ENCODE measurements at places on chromosomes 12 and 14. TPM values are rescaled to one million over a fixed set of nuclear protein-coding genes. Genes with fewer than 3 reads are reported as not detected.

DNA sequence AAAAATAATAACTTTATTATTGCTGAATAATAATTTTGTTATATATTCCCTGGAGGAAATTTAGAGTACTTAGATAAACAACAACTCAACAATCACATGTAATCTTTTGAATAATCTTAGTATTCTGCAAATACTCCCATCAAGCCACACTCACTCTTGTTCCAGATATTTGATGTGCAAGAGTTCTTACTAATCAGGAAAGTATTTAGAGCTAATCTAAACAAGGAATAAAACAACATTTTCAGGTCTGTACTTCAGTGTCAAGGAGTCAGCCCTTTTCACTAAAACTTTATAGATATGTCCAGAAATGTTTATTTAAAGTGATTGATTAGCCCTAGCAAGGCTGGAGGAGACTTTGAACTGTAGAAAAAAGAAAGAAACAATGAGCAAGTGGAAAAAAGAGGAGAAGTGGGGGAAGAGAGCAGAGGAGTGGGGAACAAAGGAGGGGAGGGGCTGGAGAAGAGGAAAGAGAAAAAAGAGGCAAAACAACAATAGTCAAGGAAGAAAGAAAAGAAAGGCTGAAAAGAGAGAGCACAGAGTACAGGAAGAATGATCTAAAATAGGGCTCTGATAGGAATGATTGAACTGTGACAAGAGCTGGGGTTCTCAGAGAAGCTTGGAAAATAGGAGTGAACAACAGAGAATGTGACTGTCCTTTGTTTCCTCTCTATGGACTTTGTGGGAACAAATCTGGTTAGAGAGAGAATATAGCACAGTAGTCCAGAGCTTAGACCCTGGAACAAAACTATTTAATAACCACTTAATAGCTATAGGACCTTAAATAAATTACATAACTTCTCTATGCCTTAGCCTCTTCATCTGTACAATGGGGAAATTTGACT is 238.7 kb downstream of the AKAP6 start:
- no peak for DNase-seq

- no peak for DNase-seq
These were observed 15.7 kb downstream of the SNRPF start for GRCh38 chr12:95874452-95874851.

Gene RASAL1
- total RNA-seq: not detected

- DNase-seq: no peak
These were observed 1.1 kb upstream of the BMP4 start for GRCh38 chr14:53957739-53958138.

Gene DACT1
- 3.7 TPM for total RNA-seq

DNA sequence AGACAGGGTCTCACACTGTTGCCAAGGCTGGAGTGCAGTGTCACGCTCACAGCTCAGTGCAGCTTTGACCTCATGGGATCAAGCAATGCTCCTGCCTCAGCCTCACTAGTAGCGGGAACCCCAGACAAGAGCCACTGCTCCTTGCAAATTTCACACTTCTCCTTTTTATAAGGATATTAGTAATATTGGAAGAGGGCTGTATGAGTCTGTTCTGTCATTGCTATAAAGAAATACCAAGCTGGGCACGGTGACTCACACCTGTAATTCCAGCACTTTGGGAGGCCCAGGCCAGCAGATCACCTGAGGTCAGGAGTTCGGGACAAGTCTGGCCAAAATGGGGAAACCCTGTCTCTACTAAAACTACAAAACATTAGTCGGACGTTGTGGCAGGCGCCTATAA is 12.9 kb upstream of the ORAI1 start:
- no peak for DNase-seq

GRCh38 chr12:57852620-57853500 is 6.3 kb upstream of the CTDSP2 start:
- DNase-seq: no peak

DNA sequence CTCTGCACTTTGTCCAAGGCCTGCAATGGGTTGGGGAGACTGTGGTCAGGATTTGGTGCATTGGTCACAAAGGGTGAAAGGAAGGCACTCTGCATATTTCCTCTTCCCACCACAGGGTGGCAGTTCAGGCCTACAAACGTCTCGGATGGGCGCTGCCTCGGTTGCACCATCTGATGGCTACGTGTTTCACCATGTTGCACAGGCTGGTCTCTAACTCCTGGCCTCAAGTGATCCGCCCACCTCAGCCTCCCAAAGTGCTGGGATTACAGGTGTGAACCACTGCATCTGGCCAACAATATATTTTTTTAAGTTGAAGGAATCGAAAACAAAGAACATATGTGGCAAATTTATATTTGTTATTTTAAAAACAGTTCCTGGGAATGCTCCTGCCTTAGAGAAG is 35.1 kb downstream of the TMBIM6 start:
- DNase-seq: peak; percentile 86

DNA sequence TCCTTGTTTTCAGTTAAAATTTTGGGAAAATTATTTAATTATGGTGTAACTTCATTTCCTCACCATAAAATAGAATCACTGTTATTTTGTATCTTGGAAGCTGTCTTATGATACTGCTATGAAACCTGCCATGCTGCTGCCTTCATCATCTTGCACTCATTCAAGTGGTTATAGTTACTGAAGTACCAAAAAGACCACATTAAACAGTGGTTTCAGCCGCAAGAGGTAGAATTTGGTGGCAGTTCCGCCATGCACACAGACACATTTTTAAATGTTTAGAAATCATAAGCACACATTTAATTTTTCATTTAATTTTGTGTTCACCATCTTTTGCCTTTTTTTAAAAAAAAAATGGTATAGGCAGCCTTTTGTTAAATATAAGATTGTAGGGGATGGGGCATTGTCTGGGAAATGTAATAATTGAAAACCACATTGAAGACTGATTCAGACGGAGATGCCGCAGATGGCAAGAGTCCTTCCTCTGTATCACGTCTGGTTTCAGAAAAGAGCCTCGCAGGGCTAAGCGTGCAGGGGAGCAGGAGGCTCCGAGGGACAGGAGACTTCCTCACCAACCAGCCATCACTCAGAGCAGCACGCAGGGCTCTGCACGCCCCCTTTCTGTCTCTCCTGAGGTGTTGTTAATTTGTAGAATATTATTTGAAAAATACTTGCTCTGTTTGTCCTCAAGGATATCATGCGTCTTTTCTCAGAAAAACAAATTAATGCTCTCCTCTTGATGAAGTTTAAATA is 115.2 kb upstream of the PELI2 start:
- no peak for DNase-seq

Gene CHGA
- total RNA-seq: 0.22 TPM

DNA sequence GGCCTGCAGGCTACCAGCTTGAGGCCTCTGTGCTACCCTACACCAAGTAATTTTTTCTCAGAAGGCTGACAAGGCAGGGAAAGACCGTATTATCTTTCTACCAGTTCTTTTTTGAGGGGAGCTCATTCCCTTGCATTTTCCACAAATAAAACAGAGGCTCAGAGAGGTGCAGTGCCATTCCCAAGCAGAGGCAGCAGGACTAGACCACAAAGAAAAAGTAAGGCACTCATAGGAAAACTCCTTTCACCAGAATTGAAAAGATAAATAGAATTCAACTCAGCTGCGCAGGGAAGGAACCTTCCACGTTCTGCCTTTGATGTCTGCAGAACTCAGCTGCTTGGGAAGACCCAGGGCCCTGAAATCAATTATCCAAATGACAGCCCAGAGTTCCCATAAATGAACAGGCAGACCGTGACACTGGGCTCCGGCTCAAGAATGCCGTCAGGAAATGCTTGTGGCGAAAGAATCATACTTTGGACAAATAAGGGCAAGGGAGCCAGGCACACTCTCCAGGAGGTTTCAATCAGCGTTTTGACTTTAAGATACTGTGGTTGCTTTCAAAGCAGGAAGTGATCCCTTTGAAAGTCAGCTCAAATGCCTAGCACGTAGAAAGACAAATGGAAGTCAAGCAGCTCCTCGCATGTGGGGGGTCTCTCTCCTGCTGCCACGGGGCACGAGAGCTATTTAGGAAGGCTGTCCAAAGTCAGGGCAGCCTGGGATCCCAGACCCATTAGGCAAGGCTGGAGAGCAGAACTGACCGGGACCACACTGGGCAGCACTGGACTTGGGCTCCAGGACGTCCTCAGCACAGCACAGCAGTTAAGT is 14.0 kb downstream of the KCTD10 start:
- DNase-seq: no peak

DNA sequence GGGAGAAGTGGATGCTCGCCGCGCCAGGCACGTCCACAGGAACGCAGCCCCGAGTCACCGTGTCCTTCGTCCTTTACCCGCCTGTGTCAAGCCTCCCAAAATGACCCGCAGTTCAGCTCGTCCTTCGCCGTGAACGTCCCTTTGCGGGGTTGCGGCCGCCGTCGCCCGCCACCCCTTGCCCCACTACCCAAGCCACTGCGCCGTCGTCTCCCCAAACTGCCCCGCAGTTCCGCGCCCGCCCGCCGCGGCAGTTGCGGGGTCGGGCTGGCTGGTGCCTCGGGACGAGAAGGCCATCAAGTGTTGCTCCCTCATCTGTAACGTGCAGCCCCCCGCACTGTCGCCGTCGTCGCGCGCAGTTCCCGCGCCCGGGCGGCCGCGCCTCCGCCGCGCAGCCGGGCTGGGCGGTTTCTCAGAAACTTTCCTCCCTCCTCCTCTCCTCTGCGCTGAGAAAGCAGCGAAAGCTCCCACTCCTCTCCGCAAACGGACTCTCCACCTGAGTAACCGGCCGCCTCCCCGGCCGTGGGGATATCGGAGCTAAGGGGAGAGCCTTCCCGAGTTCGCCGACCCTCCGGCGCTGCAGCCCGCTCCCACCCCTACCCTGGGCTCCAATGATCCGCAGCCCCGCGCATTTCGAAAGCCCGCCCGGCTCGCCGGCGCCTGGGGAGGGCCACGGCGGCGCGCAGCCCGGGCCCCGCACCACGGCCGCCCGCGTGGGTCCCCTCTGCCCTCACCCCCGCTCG is 6.7 kb downstream of the CDKN1B start:
- DNase-seq: peak; percentile 91

GRCh38 chr14:53523226-53523625 is 370.1 kb upstream of the DDHD1 start:
- no peak for DNase-seq

Gene KLRK1
- total RNA-seq: 1.7 TPM

Gene ATP2B1
- 36.9 TPM for total RNA-seq

Gene KCNK10
- total RNA-seq: not detected

DNA sequence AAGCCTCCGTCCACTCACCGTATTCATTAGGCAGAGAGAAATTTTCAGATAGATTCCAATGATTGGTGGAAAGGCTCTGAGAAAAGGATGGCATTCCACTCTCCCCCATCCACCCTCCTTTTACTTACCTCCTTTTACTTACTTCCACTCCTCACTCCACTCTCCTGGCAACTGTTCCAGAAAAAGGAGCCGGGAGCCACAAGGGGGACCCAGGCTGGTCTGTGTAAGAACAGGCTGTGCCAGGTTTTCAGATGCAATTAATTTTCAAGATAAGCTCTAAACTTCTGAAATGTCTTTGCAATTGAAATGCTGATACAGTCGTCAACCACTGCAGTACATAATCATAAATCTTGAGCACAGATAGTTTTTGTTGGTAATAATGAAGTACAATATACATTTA is 248.8 kb downstream of the ANO6 start:
- DNase-seq: no peak

Gene CCDC198
- total RNA-seq: not detected

Gene ANO4
- total RNA-seq: 0.77 TPM

GRCh38 chr12:115620816-115621215 is 656.7 kb downstream of the MED13L start:
- no peak for DNase-seq

GRCh38 chr12:111692575-111693210 is 6.8 kb downstream of the ACAD10 start:
- no peak for DNase-seq

Gene B3GNT4
- not detected for total RNA-seq

- DNase-seq: no peak
These were observed 6.0 kb upstream of the ACADS start for GRCh38 chr12:120719496-120720233.

- no peak for DNase-seq
These were observed 31.7 kb upstream of the DYNC1H1 start for GRCh38 chr14:101932673-101933072.

Gene FKBP3
- 36.6 TPM for total RNA-seq

DNA sequence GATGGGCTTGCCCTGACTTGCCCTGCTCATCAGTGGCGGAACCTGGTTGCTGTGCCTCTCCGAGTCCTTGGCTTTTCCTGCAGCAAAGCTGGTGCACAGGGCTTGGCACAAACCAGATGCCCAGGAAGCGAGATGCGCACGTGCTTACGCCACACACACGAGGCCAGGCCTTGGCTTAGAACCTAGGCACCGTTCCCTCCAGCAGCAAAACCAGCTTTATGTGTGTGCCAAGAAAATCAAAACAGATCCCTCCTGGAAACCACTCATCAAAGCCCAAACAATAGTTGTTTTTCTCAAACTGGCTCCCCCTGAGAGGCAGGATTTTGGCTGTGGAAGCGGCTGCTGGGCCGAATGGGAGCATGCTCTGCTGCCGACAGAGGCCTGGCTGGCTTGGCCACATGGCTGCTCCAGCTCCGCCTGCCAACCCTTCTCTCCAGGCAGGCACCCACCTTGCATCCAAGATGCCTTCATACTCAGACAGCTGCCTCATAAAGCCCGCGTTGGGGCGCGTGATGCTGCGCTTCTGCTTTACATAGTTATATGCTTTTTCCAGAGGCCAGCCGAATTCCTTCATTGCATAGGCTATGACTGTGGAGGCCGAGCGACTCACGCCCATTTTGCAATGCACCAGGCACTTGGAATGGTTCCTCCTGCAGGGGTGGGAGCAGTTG is 58.7 kb downstream of the SSH1 start:
- no peak for DNase-seq

Gene BICD1
- 21.9 TPM for total RNA-seq

DNA sequence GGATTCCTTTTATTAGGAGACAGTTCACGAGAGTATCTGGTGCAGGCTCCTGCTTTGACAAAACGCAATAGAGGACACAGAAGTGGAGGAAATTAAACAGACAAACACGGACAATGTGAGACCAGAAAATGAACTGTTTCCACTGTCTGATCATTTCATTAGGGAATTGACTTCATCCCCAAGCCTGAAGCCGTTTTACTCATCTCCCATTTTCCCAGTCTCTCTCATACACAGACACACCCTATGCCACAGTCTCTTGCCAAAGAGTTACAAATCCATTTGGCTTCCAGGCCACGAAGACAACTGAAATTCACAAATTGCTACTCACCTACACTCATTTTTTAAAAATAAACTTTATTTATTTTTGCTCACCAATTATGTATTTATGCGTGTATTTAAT is 1087.8 kb upstream of the TMEM132C start:
- DNase-seq: no peak

Gene BCL11B
- total RNA-seq: 0.67 TPM

GRCh38 chr12:52964556-52965336 is 15.8 kb downstream of the KRT18 start:
- no peak for DNase-seq

Measured in mesenteric fat pad (tissue), 1 donor.